Right ventricle myocardium inferior (tissue), 1 donor: ENCODE measurements at places on chromosomes 1 and 21. TPM values are rescaled to one million over a fixed set of nuclear protein-coding genes. Genes with fewer than 3 reads are reported as not detected.

GRCh38 chr1:115329965-115330364 lies 8.1 kb downstream of the NGF start:
- DNase-seq, result no peak

DNA sequence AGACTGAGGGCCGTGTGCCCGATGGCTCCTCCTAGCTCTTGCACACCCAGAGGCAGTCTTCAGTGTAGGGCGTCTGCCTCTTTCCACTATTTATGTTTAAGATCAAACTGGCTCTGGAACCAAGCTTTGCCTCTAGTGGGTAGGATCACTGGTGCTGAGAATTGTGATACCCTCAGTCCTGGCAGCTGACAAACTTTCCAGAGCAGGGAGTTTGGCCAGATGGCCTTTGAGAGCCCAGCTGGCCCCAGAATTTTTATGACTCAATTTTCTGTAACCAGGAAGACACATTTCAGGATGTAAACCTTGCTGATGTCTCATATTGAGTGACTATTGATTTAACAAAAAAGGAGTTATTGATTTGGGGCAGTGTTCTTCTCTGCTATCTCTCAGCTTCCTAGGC lies 6.7 kb downstream of the COQ8A start:
- no peak for DNase-seq

LCE3B gene
- total RNA-seq, result not detected

DNA sequence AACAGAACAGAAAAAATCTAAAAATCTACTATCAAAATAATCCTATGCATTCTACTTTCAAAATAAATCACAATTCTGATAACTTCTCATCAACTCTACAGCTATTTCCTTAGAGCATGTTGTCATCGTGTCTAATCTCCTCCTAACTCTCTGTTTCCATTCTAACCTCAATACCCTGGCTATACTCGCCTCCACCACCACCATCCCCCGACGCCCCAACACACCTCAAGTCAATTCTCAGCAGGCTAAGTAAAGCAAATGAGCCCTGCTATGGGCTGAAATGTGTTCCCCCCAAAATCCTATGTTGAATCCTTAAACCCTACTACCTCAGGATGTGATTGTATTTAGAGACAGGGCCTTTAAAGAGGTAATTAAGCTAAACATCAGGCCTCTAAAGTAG lies 34.6 kb downstream of the NRDC start:
- no peak for DNase-seq

DNA sequence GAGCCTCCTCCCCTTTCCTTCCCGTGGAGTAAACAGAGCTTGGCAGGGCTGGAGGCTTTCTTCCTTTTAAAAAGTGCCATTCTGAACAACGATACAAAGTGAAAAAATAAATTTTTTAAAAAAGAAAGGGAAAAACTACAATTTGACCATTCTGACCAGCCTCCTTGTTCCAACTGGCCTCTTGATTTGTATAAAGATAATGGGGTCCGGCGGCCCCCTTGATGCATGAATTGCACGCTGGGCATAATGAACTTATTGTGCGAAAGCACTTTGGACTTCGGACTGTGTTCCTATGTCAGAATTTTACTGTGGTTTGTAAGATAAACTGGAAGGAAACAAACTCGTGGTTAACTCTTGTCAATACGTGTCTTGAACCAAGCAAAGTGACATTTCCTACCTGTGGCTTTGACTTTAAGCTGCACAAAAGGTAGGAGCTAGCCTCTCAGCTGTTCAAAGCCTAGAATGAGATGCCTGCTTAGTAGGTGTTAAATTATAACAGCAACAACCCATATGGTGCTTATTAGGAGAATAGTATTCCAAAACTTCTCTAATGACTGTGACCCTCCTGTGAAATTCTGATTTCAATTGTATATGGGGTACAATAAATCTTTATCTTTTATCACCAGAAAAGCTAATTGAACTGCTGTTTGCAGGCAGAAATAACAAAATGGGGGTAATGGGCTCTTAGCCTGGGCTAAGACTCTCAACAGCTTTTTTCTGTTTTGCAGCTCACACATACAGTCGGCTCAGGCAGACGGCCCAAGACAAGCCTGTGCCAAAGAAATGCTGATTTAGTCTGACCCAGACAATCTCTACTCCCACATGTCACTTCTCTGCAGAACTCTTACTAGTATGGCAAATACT lies 9.3 kb downstream of the IRF2BP2 start:
- no peak for DNase-seq

HTR6 gene
- not detected for total RNA-seq

TMEM82 gene
- total RNA-seq, result not detected

- no peak for DNase-seq
Measured at GRCh38 chr21:27719226-27719625, 752.3 kb upstream of the ADAMTS5 start.

GRCh38 chr1:172761581-172762486 lies 102.9 kb downstream of the FASLG start:
- no peak for DNase-seq

DNA sequence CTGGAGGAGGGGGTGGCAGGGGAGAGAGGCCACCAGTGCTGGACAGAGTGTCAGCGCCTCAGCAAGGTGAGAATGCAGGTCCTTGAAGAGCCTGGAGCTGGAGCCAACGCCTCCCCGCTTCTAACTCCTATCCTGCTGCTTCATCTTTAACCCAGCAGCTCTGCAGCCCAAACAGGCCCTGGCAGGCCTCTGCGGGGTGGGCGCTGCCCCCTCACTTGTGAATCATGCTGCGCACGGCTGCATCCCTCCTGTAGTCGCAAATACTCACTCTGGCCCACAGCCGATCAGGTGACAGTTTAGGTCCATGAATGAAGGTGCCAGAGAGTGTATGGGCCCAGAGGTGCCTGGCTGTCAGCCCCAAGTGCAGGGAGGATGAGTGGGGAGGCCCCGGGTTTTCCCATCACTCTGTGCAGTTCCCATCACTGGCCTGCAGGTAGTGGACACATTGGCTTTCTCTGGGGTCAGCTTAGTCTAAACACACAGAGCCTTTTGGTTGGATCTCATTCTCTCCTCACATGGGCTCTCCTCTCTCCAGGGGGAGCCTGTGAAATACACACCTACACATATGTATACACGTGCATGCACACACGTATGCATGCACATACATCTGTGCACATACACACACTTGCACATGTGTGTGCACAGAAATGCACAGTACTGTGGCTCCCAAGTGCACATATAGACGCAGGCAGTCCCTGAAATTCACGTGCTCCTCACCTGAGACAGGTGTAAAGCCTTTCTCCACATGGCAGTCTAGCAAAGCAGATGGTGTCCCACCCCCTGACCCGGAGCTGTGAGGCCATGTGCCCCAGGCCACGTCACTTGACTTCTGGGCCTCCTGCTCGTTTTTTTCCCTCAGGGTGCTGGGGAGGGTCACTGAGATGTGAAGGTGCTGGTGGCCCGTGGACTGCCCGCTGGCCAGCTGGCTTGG lies 52.0 kb downstream of the TRIM11 start:
- peak; percentile 53 for DNase-seq

- DNase-seq, result no peak
Measured at GRCh38 chr1:173960625-173961024, 43.5 kb upstream of the SERPINC1 start.

ADORA1 gene
- 19.0 TPM for total RNA-seq

DNA sequence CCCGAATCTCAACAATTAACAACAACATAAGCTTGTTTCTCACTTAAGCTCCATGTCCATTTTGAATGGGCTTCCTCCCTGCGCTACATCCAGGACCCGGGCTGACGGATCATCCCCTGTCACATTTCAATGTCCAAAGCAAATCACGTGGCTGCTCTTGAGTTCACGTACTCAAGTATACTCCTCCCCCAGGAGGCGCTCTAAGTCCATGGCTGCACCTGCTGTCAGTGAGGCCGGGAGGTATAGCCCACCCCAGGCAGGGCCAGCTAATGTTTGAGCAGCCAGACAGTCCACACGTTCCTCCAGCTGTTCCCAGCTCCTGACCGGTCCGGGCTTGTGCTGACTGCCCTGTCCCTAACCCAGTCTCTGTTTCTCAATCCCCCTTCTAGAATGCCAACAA lies 220.8 kb downstream of the SLC35F3 start:
- no peak for DNase-seq

TTLL10 gene
- total RNA-seq, result 0.24 TPM

APCS gene
- not detected for total RNA-seq

TOR3A gene
- total RNA-seq, result 11.3 TPM

TDRKH gene
- total RNA-seq, result 4.5 TPM

KCNT2 gene
- 0.81 TPM for total RNA-seq

DNA sequence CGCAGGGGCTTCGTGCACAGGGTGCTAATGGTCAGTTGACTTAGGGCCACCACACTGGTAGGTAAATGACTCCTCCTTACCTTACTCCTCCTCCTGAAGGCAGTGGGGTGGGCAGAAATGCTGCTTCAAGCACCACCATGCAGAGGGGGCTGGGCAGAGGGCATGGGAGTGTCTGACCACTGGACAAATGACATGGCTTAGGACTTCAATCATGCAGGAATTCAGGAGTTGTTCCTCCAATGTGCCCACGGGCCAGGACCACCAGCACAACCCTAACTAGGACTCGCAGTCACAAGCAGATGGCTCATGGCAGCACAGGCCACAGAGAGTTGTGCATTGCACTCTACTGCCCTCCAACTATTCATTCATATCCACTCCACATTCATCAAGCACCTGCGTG lies 65.7 kb downstream of the KCND3 start:
- no peak for DNase-seq

YOD1 gene
- 5.2 TPM for total RNA-seq

DNA sequence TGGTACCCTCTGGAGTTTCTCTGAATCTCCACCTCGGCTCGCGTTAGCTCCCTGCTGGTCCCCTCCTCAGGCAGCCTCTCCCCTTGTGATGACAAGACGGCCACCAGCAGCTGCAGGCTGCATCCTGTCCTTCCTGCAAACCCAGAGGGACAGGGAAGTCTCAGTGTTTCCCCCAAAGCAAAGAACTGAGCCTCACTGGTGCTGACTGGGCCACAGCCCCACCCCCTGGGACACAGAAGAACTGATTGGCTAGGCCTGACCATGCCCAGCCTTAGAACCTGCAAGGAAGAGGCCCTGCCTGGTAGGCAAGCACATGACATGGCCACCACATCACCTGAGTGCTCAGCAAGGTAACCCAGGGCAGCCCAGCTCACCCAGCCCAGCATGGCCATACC lies 34.6 kb downstream of the TMEM51 start:
- DNase-seq, result no peak

- DNase-seq, result no peak
Measured at GRCh38 chr1:238399558-238399957, 508.8 kb upstream of the ZP4 start.
